ENCODE measurements at places on chromosomes 2 and 18.
A peak's percentile ranks its signal among the peaks of the same experiment; 100 is the strongest.

DNA sequence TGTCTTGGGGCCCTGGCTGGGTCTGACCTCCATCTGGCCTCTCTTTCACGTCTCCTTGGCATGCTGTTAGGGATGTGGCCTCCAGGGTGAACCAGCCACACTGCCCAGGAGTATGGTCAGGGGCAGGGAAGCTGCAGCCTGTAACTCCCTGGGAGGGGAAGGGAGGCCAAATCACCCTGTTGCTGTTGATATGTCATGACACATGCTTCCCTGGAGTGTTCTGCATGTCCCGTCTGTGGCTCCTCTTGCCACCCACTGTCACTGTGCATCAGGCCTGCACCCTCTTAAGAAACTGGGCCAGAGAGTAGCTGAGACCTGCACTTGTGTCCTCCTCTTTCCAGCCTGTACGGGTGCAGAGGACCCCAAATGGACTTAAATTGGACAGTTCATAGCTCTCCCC, 221.3 kb downstream of the FHOD3 start:
- no peak for DNase-seq

DNA sequence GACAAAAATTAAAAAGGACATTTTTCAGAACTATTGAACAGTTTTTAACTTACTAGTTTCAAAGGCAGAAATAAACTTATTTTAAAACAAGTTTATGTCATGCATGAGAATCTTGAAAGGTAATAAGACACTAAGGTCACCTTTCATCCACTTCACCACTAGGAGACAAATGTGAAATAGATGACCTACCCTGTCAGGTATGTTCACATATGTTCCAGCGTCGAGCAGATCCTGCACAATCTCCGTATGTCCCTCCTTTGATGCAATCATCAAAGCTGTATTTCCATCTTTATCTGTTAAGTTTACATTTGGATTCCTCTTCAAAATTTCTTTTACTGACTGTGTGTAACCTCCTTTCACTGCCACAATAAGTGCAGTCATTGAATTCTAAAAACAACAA, 34.7 kb downstream of the KIDINS220 start:
- no peak for DNase-seq

- no peak for DNase-seq
Observed at GRCh38 chr18:22694954-22695353, 238.2 kb upstream of the RBBP8 start.

DNA sequence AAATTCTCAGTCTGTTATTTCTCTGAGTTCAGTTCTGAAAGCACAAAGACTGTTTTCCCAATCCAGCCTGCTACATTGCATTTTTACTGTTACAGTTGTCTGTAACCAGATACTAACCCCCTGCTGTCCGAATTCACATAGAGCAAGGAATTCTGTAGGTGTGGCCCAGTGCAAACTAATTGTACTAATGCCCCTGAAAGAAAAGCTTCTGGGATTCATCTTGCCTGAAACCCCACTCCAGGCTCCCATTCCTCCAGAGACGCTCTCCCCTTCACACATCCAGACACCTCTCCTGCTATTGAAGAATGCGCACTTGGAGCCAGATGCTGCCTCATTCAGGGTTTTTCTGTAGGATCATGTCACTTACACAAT, 127.0 kb downstream of the TTC32 start:
- no peak for DNase-seq

DNA sequence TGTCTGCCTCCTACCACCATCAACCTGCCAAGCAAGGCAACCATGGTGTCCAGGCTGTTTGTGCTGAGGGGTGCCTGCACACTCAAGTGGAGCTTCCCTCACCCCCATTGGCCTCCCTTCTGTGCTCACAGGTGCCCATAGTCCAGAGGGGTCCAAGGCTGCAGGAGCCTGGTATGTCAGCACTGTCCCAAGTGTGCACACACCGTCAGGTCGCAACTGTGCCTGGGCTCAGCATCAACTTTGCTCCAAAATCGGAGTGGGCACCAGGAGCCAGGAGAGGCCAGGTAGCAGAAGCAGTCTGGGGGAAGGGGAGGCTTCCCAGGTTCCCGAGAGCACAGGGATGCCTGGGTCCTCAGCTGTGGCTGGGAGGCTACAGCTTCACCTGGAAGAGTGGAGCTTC, 1528.2 kb upstream of the SLC39A10 start:
- DNase-seq = no peak

DNA sequence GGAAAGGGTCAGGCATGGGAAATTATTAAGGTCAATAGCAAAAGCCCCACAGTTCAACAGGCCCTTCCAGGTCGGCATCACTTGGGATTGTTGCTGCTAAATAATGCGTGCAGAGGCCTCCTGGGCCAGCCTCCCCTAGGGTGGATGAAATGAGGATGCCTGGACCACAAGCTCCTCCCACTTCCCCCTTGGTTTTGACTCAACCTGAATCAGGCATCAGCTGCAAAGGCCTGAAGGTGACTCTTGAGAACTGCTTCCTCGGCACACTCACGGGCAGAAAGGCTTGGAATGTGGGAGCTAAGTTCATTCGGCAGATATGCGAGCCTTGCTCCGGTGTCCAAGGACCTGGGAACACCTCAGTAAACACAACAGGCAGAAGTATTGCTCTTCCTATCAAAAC, 69.3 kb downstream of the MBP start:
- no peak for DNase-seq

GRCh38 chr2:8572712-8573233, 109.1 kb upstream of the ID2 start:
- DNase-seq = no peak

GRCh38 chr2:156434461-156435291, 1.5 kb upstream of the GPD2 start:
- DNase-seq = no peak

DNA sequence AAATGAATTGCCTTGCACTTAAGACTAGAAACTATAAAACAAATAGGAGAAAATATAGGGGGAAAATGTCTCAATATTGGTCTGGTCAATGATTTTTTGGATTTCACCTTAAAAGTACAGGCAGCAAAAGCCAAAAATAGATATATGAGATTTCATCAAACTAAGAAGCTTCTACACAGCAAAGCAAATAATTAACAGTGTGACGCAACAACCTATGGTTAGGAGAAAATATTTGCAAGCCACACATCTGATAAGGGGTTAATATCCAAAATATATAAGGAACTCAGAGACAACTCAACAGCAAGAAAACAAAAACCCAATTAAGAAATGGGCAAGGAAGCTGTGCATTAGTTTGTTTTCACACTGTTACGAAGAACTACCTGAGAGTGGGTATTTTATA, 89.1 kb downstream of the MAIP1 start:
- no peak for DNase-seq

GRCh38 chr18:21330122-21330701, 88.2 kb downstream of the GREB1L start:
- DNase-seq = peak; percentile 16

DNA sequence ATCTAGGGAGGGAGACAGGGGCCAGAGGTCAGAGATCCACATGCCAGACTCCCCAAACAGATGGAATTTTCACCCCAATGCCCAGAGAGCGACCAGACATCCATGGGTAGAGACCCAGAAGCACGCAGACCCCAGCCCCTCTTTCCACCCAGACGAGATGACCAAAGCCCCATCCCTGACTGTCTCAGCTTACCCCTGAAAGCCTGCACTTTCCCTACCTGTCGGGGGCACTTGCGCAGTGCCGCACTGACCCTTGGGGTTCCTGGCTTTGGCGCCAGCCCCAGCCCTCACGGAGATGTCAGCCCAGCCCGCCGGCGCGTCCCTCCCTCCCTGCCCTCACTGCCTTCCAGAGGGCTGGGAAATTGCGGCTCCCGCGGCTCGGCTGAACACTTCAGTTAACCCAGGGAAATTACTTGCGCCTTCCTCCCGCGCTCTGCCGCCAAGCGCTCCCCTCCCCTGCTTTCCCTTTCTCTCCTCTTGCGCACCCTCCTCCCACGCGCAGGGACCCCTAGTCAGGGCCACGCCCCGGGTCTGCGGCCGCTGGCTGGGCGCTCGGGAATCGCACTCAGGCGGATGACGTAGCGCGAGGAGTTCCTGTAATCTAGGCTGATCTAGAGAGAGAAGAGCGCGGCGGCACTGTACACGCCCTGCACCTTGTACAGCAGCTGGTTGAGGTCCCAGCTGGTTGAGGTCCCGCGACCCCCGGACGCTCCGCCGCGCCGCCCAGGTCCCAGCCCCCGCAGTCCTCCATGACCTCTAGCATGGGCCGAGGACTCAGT, 12.0 kb downstream of the ALPG start:
- no peak for DNase-seq

DNA sequence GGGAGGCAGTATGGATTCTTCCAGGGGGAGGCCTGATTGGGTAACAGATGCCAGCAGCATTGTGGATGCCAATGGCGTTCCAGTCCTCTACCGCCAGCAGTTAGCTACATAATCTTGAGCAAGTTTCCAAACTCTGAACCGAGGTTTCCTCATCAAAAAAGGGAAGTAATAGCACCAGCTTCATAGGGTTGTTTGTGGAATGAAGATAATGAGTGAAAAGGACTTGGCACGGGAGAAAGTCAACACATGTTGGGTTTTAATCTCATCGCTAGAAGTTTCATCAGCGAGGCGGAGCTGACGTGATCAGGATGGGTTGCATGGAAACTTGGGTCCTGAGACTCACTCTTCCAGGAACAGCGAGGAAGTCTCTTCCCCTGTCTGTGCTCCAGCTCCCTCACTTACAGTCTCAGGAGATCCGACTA, 266.7 kb downstream of the SH3BP4 start:
- no peak for DNase-seq

GRCh38 chr18:77068321-77069312, 64.0 kb downstream of the MBP start:
- no peak for DNase-seq

DNA sequence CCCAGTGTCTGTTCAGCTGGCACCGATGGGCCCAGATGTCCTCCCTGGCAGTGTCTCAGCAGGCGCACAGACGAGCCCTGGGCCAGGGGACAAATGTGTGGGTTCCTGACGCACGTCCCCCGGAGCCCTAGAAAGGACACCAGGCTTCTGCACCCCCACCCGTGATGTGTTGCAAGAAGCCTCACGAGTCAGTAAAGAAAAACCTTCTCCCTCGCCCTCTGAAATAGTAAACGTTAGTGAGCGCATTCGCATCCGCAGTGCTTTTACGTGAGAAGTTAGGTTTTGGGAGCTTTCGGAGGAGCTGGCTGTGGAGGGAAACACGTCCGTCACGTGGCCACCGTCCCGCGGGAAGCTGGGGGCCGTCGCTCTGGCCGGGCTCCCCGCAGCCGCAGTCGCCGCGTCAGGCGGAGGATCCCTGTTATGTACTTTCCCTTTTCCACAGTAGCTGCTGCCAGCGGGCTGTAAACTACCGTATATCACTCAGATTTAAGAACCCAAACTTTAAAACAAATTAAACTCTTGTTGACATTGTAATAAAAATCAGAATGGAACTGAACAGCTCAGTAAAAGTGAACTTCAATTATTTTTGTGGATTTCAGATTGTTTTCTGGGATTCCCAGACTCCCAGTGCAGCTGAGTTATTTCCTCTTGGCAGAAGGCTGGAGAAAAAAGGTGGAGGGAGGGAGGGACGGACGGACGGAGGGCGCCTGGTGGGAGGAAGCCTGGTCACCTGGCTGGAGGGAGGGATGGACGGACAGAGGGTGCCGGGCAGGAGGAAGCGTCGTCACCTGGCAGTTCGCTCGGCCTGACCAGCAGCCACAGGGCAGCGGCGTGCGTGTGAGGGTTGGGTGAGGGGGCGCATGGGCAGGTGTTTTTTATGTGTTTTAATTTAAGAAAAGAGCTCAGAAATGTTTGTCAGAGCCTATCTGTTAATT, 112.1 kb downstream of the NFATC1 start:
- peak; percentile 77 for DNase-seq

- DNase-seq = no peak
Observed at GRCh38 chr2:59462422-59463197, 1090.8 kb downstream of the BCL11A start.

DNA sequence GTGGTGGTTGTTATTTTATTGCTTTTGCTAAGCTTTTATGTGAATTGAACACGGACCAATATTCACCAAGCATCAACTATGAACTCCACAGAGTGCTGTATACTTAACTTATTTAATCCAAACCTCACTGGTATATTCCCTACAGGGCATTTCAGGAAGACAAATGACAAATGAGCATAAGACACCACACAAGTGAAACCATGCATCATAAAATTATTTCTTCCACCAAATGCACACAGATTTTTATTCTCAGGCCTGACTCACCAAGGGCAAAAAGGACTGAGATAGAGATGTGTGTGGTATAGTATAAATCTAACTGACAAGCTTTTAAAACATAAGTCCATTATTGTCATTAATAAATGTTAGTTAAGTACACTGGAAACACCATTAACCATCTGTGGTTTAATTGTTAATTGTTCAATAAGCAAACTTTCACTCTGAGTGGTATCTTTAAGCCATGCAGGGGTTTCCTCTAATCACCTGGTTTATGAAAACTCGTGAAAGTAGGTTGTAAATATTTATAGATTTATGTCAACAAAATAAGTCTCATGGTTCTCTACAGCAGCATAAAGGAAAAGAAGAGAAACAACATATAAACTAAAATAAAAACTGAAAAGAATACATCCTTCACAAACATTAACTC, 77.6 kb upstream of the CRIM1 start:
- DNase-seq = no peak

GRCh38 chr2:236553522-236553921, 16.1 kb upstream of the ACKR3 start:
- DNase-seq = no peak

GRCh38 chr18:34647251-34647650, 62.8 kb upstream of the DTNA start:
- no peak for DNase-seq

GRCh38 chr2:168293766-168294165, 46.4 kb upstream of the STK39 start:
- no peak for DNase-seq

GRCh38 chr18:21083017-21083416, 28.6 kb downstream of the ROCK1 start:
- no peak for DNase-seq

GRCh38 chr18:36460854-36461253, 163.3 kb downstream of the FHOD3 start:
- no peak for DNase-seq

DNA sequence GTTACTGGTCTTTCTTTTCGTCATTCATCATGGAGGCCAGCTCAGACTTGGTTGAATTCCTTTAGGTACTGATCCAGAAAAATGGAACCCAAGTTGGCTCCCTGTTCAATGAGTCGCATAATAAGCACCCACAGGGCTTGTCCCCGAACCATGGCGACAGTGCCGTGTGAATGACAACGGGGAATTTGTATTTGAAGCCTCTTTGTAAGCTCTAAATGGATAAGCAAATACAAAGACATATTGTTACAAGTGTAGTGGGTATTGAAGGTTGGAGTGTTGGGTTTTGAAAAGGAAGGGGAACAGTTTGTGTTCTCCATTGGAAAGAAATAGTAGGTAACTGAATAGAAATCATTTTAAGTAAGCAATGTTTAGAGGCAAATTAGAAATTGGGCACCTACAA, 288.9 kb downstream of the SLC4A3 start:
- peak; percentile 16 for DNase-seq

- DNase-seq = no peak
Observed at GRCh38 chr2:234444893-234445292, 52.0 kb downstream of the ARL4C start.

All from globus pallidus (tissue), 1 donor.